CD8-positive, alpha-beta T cell (primary cell): ENCODE measurements at places on chromosomes 16 and 17.
A peak's percentile ranks its signal among the peaks of the same experiment; 100 is the strongest.

- no peak for DNase-seq
Observed at GRCh38 chr17:17732892-17733670, 51.8 kb downstream of the RAI1 start.

- DNase-seq: peak; percentile 42
Observed at GRCh38 chr16:69494991-69495392, 70.6 kb downstream of the CYB5B start.

GRCh38 chr17:5789528-5789927, 205.2 kb upstream of the NLRP1 start:
- no peak for DNase-seq

DNA sequence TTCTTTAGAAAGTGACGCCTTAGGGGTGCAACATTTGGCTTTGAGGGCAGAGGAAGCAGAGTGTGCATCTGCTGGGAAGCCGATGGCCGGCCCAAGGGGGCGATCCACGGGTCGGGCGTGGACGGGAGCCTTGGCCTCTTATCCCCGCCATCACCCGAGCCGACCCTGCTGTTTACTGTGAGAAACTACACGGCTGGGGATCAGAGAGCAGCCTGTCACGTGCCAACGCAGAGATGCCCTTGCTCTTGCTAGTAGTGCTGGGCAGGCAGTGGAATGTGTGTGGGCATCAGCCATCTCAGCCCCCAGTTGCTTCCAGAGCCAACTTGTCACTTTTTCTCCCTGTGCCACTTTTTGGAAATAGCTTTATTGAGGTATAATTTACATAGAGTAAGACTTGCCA, 26.7 kb upstream of the ITGB4 start:
- no peak for DNase-seq

- no peak for DNase-seq
Observed at GRCh38 chr17:42198897-42199296, 4.6 kb upstream of the GHDC start.

- no peak for DNase-seq
Observed at GRCh38 chr17:2909846-2910234, 113.6 kb downstream of the RAP1GAP2 start.
